Left renal pelvis (tissue), 4 donors: ENCODE measurements at places on chromosomes 5 and 9. TPM values are rescaled to one million over a fixed set of nuclear protein-coding genes. Genes with fewer than 3 reads are reported as not detected.

The DBH gene
- polyA plus RNA-seq = 2.1 TPM

The ELAVL2 gene
- 4.8 TPM for polyA plus RNA-seq

The SHOC1 gene
- polyA plus RNA-seq = 1.1 TPM

The KIF12 gene
- 130 TPM for polyA plus RNA-seq

The RLN2 gene
- not detected for polyA plus RNA-seq
